Sigmoid colon (tissue), 7 donors: ENCODE measurements at places on chromosomes 6 and 20. TPM values are rescaled to one million over a fixed set of nuclear protein-coding genes. Genes with fewer than 3 reads are reported as not detected.

Gene CNPY3
- total RNA-seq = 23.4 TPM

Gene ATXN1
- 95.3 TPM for total RNA-seq

GRCh38 chr20:10007747-10008146 lies 27.0 kb upstream of the ANKEF1 start:
- DNase-seq = no peak
- no peaks in the 10 kb centered on the region for H3K36me3 ChIP-seq
- H3K4me1 ChIP-seq = no peaks in the 10 kb centered on the region
- H3K27ac ChIP-seq = no peak overlapping the region

DNA sequence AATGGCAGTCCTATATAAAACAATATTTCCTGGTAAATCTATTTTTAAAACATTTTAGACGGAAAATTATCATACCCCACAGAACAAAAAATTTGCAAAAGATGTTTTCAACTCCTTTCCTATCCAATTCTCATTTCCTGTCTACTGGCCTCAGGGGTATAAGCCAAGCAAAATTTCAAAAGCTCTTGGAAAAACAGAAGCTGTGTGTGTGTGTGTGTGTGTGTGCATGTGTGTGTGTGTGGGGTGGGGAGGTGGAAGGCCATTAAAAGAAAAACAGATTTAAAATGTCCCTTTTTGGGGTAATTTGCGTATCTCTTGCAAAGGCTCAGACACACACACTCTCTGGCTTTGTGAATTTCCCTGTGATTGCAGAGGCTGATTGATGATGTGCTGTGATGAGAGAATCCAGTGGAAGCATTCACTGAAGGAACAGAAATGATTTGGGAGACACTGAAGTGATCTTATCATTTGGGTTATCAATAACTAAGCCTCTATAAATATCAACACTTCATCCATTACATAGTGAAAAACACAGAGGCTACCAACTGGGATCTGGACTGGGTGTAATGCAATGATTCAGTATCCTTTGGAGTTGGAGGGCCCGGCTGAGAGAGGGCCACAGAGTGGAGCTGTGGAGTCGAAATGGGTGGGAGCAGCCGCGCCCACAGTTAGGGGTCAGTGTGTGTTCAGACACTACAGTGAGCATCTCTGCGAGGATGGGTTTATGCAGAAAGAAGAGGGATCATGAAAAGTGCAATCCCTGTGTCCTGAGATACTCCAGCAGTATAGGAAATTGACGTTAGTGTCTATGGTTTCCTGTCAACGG lies 106.8 kb upstream of the PREP start:
- H3K4me3 ChIP-seq = no peak overlapping the region
- no peaks in the 10 kb centered on the region for H3K36me3 ChIP-seq
- H3K27ac ChIP-seq = no peak overlapping the region
- H3K4me1 ChIP-seq = no peaks in the 10 kb centered on the region
- DNase-seq = no peak
